PC-3 (cell line): ENCODE measurements at places on chromosomes 13 and 19.
A peak's percentile ranks its signal among the peaks of the same experiment; 100 is the strongest.

GRCh38 chr19:38743394-38744297 is 628 bp downstream of the CAPN12 start:
- no peak for DNase-seq

GRCh38 chr13:62595976-62596375 is 1180.3 kb upstream of the PCDH20 start:
- no peak for DNase-seq

GRCh38 chr13:42396501-42396900 is 124.5 kb downstream of the AKAP11 start:
- peak; percentile 7 for DNase-seq

GRCh38 chr13:111460548-111461444 is 140.4 kb downstream of the TEX29 start:
- peak; percentile 31 for DNase-seq

GRCh38 chr13:26819046-26819445 is 58.5 kb upstream of the GPR12 start:
- DNase-seq = no peak

GRCh38 chr19:29851769-29852521 is 40.2 kb downstream of the CCNE1 start:
- DNase-seq = no peak

DNA sequence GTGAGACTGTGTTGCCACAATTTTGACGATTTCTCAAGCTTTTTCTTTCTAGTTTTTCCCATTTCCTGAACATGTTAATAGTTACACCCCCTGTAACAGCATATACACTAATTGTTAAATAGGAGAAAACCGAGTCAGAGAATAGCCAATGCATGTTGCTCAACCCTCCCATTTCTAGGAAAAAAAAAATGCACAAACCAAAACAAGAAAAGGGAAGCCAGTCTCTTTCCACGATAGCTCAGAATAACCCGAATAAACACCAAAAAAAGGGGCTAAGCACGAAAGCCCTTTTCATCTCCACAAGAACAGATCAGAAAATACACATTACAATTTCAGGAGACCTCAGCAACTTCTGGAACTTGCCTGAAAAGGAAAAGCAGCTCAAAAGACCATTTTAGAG is 16.3 kb downstream of the LATS2 start:
- no peak for DNase-seq

DNA sequence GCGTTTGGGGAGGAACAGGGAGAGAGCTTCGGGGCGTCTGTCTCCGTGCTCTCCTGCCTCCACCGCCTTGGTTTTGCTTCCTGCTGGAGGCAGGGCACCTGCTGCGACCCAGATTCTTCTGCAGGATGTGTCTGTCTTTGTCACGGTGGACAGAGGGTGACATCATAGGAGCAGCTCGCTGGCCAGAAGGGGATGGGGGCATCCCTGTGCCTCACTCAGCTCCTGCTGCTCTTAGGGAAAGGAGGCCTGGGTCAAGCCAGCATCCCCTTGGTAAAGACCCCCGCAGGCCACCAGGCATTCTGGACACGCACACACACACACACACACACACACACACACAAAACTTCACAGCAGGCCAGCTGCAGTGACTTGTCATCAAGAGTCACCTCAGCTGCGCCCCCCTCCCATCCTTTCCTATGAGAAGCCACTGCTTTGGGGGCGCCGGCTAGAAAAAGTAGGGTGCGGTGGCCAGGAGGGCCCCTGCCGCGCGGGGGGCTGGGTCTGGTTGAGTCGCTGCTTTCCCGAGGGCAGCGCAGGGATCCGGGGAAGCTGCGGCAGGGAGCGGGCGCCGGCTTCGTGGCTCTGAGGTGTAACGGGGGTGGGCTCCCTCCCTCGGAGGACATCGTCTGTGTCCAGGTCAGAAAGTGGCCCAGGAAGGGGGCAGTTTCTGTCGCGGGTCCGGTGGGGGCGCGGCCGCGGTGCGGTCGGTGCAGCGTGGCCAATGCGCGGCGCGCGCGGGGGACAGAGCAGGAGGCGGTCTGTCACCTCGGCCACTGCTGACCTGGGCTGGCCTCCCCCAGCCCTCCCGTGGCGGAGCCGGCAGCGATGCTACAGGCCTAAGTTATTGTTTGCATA is 15.8 kb upstream of the NPAS1 start:
- DNase-seq = no peak

- no peak for DNase-seq
These were observed 18.3 kb upstream of the DHRS12 start for GRCh38 chr13:51822106-51822815.

DNA sequence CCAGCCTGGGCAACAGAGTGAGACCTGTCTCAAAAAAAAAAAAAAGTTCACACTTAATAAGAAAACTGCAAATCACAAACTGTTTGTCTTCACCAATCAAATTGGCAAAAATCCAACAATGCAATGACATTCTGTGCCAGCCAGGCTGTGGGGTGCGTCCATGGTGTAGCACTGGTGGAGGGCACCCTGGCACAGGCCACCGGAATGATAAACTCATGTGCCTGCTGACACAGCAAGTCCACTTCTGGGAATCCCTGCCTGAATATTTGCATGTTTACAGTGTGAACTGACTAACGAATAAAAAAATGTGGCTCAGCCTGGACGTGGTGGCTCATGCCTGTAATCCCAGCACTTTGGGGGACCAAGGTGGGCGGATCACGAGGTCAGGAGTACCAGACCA is 1.6 kb upstream of the LRRC25 start:
- DNase-seq = peak; percentile 50

- DNase-seq = no peak
These were observed 212.9 kb downstream of the PCDH9 start for GRCh38 chr13:67017276-67017675.

DNA sequence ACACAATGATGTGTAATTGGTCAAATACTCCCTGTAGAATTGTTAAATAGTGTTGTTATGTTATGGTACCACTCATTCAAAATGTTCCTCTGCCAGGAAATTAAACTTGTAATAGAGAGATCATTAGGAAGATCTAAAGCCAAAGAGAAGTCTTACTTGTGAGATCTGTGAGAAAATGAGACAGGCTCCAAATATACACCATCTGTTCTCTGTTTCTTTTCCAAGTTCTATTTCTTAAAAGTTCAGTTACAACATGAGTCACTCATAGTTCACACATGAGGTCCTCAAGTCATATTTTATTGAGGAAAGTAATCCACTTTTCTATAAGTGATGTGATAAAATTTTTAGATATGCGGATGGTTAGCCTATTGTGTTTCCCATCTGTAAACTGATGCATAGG is 1038.1 kb upstream of the PRR20A start:
- no peak for DNase-seq

DNA sequence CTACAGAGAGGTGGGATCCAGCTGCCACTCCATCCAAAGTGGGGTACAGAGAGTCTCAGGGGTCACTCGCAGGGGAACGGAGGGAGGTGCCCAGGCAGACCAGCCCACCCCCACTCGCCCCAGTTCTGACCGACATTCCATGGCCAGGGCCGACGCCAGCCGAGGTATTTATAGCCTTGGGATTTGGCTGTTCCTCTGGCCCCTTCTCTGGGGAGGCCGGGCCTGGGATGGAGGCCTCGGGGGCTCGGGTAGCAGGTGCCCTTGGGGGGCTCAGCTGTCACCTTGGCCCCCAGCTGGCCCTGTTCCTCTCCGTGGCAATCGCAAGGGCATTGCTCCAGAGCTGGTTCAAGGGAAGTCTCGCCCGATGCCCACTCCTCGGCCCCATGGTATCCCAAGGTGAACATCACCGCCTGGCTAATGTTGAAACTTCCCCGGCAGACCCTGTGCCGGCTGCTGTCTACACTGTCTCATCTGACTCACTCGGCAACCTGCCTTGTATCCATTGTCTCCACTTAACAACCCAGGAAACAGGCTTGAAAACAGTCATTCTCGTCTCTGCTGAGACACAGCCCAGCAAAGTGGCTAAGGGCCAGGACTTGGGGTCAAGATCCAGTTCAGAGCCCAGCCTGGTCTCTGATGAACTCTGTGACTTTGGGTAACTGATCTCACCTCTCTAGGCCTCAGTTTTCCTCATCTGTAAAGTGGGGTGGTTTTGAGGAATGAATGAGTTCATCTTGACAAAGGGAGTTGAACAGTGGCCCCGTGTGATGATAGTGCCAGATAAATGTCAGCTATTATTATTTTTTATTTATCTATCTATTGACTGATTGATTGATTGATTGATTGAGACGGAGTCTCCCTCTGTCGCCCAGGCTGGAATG is 9.7 kb downstream of the PRKACA start:
- DNase-seq = peak; percentile 18

GRCh38 chr13:80235166-80235966 is 105.6 kb downstream of the SPRY2 start:
- DNase-seq = peak; percentile 85

GRCh38 chr19:46137915-46138473 is 10.0 kb upstream of the IGFL2 start:
- no peak for DNase-seq

- DNase-seq = peak; percentile 62
These were observed at the start of gene BRD4 for GRCh38 chr19:15332311-15332996. Gene BRD4, minus strand, starts transcription at chr19:15332539. Its CDS starts 59,440 bp downstream, at chr19:15273099.

- DNase-seq = peak; percentile 52
These were observed 44.9 kb downstream of the ZNF823 start for GRCh38 chr19:11693505-11694499.

DNA sequence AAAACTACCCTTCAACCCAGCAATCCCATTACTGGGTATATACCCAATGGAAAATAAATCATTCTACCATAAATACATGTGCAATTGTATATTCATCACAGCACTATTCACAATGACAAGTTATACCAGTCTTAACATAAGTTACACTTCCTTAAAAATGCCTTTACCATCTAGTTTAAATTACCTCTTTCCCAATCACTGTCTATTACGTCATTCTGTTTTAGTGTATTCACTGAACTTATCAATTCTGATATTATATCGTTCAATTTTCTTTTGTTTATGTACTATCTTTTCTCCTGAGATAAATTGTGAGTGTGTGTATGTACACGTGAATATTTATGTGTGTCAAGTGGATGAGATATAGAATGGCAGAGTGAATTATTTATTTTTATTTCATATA is 1416.8 kb downstream of the OLFM4 start:
- DNase-seq = no peak

- DNase-seq = no peak
These were observed 30.4 kb downstream of the ZNF536 start for GRCh38 chr19:30402436-30403202.

GRCh38 chr19:51948975-51949374 is 21.7 kb downstream of the ZNF613 start:
- no peak for DNase-seq

DNA sequence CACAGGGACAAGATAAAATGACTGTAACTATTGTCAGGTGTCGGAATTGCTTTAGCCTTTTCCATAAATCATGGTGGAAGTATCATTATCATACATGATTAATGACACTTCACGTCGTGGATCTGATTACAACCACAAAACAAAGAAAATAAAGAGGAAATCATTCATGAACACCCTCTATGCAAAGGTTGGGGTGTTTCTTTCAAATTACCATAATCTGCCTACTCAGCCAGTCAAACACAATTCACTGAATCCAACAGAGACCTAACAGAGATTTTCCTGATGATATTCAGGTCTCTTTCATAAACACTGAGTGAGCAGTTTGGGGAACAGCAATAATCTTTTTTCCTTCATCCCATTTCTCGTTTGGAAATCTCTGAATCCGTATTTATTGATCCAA is 625.6 kb downstream of the DCT start:
- no peak for DNase-seq

DNA sequence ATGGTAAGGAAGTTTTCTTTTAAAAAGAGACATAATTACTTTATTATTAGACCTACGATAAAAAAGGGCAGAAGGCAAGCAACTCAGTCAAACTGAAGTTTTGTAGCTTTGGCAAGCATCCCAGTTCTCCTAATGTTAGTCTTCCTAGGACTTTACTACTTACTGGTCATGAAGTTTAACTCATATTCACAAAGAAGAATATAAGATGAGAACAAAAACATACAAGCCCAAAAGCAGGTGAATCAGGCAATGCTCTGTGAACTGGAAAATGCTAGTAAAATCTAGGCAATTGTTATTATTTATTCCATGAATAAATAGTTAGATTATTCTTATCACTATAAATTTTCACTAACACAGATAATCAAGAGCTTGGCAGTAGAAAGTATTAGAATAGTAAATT is 85.0 kb downstream of the MIPEP start:
- no peak for DNase-seq

GRCh38 chr13:33676045-33676989 is 141.6 kb upstream of the RFC3 start:
- peak; percentile 65 for DNase-seq

- DNase-seq = peak; percentile 91
These were observed at the start of gene TFDP1 for GRCh38 chr13:113584205-113584869. Gene TFDP1, plus strand, starts transcription at chr13:113584753. Its CDS starts 1,085 bp downstream, at chr13:113585838.

DNA sequence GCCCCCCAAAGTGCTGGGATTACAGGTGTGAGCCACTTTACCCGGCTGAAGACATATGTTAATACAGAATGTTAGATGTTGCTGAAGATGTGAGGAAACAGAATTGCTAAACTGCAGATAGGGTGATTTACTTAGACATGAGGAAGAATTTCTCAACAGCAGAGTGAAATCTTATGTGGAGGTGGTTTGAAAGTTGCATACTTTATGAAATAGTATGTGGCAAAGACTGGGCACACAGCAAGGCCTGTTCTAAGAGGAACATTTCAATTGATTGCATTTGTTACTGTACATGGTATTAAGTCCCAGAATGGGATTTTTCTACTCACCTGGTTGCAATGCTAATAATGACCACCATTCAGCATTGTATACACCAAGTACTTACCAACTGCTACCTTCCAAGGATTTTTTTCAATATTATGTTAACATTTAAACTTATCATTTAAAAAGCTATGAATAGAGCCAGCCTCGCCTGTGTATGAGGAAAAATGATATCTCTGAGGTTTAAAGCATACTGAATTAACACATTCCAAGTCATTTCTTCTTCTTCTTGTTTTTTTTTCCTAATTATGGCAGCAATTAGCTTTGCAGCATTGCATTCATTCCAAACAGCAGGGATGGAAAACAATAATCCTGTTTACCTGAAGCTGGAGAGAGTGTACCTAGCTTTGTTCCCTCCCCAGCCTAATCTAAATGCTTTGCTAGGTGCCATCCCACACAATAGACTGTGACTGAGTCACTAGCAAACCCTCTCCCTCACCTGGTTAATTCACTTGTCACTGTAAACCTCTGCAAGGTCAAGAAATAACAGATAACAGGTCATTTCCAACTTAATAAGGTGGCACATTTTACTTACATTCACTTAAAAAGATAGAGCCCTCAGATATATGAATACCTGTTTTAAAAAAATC is 19.4 kb upstream of the KLF5 start:
- DNase-seq = peak; percentile 2

DNA sequence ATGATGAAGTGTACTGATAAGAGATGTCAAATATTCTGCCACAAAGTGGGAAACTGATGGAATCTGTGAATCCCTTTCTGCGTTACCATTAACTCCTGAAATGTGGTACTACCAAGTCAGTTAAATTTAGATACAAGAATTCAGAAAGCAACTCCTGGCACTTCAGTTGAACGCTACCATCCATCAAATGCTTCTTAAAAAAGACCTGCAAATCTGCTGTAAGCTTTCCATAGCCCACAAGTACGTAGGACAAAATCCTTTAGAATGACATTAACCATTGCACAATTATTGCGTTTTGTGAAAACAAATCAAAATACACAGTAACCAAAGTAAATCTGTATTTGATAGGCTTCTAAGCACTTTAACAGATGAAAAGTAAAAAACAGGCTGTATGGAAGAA is 5.4 kb downstream of the SMAD9 start:
- DNase-seq = no peak
